ENCODE measurements at places on chromosomes 6 and 20.

GRCh38 chr6:153140299-153140698, 9.2 kb upstream of the RGS17 start:
- no peak for DNase-seq

DNA sequence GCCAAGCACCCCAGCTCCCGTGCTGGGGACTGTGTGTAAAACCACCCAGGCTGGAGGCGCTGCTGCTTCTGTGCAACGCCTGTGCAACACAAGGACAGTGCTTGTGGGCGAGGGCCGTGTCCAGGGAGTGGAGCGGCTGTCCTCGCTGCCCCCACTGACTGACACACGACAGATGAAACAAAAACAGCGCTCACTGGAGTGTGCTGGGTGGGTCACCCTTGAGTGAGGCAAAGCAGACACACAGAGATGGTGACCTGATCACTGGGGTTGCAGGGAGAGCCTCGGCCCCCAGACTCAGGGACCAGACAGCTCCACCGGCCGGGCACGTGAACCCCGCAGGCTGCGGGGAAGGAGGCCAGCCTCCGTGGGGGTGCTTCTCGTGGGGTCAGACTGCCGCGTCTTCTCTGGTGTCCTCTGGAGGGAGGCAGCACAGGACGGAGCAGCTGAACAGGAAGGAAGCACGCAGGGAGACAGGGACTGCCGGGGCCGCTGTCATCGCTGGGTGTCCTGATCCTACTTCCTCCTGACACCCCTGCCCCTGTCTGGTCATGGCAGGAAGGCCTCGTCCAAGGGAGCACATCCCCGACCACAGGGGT, 75.9 kb upstream of the CST7 start:
- DNase-seq: no peak

DNA sequence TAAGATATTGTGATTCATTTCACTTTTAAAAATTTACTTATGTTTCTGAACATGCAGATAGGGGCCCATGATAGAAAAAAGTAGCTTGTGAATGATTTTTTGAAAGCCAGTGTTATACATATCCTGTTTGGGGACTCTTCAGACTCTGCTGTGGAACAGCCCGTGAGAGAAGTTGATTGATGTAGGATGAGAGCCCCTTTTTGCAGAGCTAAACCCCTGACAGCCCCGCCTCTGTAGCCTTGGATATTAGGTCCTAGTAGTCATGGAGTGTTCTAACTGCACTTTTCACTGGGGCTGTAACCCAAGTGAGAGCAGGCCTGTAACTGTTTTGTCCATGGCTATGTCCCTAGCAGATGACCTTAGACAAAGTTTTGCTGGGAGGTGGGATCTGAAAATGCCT, 8.2 kb downstream of the TMEM200A start:
- no peak for DNase-seq

GRCh38 chr6:144211160-144211559, 60.8 kb downstream of the STX11 start:
- no peak for DNase-seq

- no peak for DNase-seq
Measured at GRCh38 chr6:122154912-122155575, 244.4 kb upstream of the HSF2 start.

DNA sequence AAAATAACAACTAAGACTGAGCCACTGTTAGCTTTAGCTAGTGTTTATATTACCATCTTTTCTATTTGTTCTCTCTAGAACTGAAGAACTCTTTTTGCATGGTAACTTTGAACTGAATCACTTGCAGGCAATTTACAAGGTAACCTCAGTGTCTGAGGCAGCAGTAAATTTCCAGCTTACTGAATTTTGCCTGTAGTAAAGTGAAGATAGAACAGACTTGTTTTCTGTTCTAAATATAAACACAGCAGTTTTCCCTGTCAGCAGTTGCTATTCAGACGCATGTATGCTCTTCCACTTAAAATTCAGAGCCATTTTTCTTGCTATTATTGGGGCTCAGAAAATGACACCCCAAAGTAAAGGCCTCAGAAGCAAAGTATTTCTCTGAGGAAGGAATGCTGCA, 974.0 kb upstream of the GJE1 start:
- DNase-seq: no peak

DNA sequence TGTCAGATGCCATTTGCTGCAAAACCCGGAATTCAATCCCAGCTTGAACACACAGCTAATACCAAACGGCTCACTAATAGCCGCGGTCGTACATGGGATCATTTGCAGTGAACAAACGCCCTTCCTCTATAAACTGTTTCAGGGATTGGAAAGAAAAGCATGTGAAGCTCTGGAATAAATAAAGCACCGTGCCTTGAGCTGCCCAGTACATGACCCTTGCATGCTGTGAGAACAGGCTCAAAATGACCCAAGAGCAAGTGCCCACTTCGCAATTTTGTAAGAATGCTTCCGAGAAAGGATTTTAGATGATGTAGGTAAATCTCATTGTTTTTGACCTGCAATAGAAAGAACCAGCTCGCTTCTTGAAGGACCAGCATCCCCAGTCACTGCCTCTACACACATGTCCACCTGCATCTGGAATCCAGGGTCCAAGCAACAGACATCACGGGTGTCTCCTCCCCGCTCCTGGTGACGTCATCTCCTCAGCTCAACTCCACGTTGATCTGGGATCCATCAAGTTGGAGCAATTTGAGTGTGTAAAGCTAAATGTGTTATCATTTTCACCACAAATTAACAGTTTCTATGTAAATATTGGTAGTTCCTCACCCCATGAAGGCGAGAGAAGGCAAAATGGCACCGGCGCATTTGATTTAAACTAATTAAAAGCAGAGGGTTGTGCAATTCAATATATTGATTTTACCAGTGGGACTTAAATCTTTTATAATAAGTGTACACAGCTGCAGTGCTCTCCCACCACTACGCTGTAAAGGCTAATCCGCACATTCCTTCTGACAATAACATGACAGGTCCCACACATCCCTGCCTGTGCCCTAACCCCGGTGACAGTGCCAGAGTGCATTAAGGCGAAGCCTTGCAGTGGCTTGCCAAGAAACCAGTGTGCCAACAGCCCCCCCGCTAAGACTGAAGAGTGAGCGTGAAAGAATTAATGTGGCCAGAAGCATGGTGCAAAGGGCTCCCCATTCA, 6.2 kb downstream of the BMP7 start:
- DNase-seq: no peak

DNA sequence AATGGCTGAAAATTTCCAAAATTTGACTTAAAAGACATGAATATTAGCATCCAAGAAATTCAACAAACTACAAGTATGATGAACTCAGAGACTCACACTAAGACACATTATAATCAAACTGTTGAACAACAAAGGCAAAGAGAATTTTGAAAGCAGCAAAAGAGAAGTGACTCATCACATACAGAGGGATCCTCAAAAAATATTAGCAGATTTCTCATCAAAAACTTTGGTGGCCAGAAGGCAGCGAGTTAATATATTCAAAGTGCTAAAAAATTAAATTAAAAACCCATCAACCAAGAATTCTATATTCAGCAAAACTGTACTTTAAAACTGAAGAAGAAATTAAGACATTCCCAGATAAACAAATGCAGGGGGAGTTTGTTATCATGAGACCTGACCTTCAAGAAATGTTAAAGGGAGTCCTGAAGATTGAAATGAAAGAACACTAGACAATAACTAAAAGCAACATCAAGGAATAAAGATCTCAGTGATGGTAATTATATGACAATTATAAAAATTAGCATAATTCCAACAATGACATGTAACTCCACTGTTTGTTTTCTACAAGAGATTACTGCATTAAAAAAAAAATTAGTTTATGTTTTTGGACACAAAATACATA, 150.0 kb downstream of the RNASET2 start:
- no peak for DNase-seq

DNA sequence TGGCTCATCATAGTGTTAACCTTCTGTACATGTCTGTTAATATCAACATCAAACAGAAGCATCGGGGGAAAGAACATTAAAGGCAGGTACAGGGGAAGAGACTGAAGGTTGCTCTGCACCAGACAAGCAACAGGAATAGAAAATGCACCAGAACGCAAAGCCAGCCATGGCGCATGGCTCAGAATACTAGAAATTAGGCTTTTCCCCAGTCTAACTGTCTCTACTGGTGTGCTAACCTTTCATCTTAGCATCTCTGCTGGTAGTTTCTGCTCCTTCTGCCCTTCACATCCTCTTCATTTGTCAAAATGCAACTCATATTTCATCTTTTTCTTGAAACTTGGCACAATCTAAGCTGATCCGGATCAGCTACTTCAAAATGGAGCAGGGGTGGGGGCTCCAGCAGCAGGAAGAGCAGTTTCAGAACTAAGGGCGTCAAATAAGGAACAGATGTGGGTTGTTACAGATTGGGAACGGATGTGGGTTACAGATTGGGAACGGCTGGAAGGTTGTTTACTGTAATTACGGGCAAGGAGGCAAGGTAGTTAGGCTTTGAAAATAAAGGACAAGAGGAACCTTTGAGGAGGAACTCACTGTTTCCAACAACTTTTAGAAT, 13.1 kb upstream of the RNASET2 start:
- no peak for DNase-seq

DNA sequence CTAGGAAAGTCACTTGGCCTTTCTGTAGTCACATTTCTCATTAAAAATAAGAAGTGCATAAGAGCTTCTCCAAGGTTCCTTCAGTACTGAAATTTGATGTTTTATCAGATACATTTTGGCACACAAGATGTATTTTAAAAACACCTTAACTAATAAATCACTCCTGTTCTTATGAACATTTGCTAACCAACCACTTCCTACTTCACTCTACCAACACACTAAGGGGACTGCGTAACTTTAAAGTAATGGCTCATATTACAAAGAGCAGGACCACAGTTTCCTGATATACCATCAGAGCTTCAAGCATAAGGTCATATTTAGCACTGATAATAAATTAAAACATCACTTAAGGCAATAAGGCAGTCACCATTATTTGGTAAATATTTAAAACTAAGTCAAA, 104.4 kb downstream of the RALGAPA2 start:
- no peak for DNase-seq

DNA sequence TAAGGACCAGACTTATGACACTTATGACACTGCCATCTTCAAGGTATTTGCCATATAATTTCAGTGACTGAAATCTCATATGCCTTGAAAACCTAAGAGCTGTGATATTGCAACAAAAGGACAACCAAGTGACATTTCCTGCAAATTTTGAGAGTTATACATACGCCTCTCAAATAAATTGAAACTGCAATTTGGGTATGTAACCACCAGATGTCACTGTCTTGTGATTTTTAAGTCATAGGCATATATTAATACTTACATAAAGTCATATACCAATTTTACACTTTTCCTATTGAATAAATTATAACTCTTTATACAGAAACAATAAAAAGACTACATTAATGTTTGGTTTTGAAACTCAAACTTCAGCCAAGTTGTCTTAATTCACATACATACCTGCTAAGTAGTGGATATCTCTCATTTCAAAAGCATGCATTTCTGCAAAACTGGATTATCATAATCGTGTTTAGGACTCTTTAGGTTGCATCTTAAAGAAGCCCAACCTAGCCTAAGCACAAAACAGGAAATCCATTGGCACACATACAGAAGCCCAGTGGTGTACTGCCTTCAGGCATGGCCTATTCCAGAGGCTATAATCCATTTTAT, 180.2 kb downstream of the PACRG start:
- no peak for DNase-seq

DNA sequence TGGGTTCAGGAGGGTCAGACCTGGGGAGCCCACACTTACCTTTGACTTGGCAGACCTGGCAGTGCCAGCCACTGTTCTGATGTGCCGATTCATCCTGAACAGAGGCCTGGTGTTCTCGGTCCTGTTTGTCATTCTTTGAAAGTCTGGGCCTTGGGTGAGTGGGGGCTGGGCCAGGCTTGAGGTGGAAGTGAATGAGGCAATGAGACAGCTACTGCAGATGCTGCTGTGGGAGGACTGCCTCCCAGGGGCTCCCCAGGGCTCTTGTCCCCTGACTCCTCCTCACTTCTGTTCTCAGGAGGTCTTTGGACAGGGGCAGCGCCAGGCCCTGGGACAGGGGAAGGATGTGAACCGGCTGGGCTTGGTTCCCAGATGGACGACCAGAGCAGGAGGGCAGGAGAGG, 5.6 kb upstream of the TREML4 start:
- no peak for DNase-seq

DNA sequence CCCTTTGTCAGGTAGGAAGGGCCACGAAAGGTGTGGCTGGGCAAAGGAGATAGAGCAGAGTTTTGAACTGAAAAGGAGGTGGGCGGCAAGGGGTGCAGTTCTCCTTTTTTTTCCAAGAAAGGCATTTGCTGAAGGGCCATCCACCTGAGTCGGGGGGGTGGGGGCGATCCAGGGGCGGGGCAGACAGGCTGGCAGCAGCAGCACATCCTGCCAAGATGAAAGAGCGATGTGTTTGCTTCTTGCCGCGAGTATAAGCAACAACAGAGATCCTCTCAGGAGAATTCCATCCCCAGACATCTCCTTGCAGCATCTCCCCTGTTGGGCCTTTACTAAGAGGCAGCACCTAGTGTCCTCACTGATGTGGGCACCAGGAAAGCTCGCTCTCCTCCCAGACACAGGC, 516.5 kb downstream of the CD83 start:
- no peak for DNase-seq

- no peak for DNase-seq
Measured at GRCh38 chr6:105550955-105551620, 148.2 kb upstream of the PREP start.

DNA sequence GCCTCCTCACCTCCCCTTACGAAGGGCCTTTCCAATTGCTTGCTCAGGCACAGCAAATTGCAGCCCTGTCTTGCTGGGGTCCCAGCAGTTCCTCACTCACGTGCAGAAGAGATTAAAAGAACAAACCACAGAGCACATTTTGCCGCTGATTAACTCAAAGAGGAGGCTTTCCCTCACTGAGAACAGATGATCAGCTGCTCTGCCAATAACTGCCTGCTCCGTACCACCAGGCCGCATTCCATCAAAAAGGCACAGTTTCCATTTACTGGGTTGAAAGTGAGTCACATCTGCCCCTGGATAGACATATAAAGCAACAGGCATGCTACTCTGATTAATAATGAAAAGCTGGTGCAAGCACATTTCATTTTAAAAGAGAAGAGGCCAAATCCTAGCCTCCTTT, 446.8 kb downstream of the PTPRT start:
- DNase-seq: no peak

GRCh38 chr6:149114167-149114566, 203.3 kb upstream of the TAB2 start:
- DNase-seq: no peak

GRCh38 chr6:130070792-130071191, 52.4 kb downstream of the L3MBTL3 start:
- no peak for DNase-seq

DNA sequence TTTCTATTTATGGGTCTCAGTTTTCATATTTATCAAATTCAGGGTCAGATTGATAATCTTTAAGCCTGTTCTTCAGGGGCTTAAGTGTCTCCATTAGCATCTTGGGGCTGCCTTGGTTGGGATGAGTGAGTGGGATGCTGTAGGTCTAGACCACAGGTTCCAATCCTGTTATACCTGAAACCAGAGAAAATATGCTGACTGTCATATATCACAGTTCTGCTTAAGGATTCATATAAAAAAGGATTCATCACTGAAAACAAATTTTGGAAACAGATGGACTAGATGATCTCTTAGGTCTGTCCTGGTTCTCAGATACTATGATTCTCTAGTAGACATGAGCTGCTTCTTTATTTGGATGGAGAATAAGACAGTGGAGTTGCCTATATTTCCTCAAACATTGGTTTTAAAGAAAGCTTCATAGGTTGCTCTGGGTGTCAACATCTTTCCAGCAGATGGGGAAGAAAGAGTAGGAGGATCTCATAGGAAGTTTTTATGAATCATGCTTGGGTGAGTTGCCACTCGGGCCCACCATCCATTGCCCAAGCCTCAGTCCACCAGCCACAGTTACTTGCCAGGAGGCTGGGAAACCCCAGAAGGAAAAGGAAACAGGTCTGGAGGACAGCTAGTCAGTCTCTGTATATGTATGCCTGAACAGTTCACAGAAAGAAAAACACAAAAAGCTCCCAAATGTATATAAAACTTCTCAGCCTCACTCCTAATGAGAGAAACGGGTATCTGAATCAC, 42.9 kb upstream of the MAP7 start:
- no peak for DNase-seq
